K562 (cell line): ENCODE measurements at places on chromosomes 6 and 20.

DNA sequence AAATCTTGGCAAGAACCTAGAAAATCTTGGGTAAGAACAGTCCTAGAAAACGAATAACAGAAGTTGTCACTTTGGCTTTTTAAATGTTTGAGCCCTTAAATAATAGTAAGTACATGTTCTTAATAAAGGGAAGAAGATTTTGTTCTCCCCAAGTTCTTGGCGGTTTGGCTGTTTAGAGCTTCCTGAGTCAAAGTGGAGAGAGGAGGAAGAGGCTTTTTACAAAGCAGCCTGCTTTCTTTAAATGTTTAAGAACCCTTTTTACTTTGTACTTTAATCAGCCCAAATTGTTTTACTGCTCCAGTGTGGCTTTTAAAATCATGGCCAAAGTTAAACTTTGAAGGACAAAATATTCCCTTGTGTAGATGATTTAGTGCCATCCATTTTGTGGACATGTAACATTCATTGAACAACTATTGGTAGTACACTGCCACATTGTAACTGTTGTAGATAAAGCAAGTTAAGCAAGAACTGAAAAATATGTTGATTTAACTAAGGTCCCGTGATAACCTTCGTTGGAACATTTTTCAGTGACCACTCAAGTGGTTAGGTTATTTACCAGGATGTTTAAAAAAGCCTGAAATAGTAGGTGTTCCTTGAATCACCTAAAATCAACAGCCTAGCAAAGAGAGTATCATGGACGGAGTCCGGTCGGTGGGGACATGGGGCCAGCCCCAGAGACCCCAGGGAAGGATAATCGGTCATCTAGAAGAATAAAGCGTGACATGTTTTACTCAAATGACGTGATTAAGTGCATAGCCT lies 2.4 kb downstream of the AMD1 start:
- DNase-seq: no peak

DNA sequence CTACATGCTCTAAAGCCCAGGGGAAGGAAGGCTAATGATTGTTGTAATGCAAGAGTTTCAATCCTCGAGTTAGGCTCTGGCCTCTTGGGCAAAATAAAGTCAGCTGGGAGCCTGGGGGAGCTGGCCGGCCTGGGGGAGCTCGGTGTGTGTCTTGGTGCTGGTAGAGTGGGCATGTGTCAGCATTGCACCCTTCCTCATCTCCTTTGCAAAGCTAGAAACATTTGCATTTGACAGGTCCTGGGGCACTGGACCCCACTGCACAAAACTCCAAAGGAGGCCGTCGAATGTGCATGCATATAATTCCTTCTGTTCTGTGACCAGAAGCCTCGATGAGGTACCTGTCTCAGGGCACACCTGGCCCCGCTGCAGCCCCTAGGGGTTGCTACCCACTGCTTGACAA lies 74.6 kb upstream of the SLC22A23 start:
- no peak for DNase-seq

- no peak for DNase-seq
These were observed 21.7 kb upstream of the PRELID3B start for GRCh38 chr20:59064214-59064722.

DNA sequence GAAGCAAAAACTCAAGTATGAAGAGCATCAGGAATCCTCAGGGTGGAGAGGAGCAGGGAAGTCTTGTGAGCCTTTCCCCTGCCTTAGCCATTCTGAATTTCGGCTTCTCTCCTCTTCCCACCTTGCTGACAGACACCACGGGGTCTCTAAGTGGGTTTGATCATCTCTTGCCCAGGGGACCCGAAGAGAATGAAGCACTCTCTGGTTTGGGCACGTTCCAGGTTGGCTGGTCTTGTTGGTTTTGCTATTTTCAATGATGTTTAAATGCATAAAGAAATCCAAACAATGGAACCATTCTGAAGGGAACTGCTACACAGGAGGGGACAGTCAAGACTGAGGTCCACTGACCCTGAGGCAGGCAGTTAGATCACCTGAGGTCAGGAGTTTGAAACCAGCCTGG lies 131.7 kb downstream of the PXDC1 start:
- no peak for DNase-seq

- DNase-seq: no peak
These were observed 18.7 kb downstream of the NANP start for GRCh38 chr20:25605148-25605547.

DNA sequence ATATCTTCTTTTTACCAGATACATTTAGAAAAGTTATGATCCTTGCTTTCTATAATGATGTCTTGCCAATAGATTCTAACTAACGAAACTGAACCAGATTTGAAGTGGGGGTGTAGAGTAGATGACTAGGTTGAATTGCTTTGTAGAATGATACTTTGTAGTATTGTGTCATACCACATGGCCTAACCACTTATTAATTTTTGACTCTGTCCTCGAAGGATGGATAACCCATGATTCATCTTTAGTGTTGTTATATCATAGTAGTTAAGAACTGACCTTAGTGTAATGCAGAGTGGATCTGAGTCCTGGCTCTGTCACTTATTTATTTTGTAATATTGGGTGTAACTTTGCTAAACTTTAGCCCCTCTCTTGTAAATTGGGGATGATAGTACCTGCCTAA lies 4.5 kb downstream of the PHF3 start:
- DNase-seq: no peak

DNA sequence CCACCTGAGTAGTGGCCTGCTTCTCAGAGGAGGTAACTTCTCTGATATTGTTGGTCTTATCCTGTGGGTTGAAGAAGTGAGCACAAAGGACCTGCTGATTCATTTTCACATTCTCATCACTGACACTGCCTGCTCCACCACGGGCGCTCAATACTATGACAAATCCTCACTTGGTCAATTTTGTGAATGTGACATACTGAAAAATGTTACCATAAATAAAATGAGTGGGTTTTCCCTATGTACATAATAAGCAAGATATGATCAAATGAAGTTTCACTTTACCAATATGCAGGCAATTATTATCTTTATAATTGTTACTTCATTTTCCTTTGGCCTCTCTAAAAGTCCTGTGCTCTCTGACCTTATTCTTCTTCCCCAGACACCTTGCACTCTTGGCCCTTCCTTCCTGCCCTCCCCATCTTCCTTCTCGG lies 71.5 kb upstream of the RIPOR2 start:
- no peak for DNase-seq

DNA sequence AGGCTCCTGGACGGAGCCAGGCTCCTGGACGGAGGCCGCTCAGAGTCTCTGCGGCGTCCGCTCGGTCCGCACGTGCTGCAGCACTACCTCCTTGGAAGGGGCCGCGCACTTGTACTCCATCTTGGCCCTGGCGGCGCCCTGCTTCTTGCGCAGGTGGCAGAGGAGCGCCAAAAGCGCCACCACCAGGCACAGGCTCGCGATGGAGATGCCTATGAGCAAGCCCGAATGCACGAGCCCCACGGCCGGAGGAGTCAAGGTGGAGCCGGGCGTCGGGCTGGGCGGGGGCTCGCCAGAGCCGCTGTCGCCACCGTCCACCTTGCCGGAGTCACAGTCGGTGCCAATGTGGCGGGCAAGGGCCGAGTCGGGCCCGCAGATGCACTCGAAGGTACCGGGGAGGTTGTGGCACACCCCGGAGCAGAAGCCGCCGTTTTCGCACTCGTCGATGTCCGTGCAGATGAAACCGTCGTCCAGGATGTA lies 1.7 kb downstream of the THBD start:
- DNase-seq: no peak

GRCh38 chr20:4445331-4445730 lies 276.4 kb upstream of the PRND start:
- no peak for DNase-seq

GRCh38 chr6:16849280-16849987 lies 88.2 kb upstream of the ATXN1 start:
- DNase-seq: no peak

DNA sequence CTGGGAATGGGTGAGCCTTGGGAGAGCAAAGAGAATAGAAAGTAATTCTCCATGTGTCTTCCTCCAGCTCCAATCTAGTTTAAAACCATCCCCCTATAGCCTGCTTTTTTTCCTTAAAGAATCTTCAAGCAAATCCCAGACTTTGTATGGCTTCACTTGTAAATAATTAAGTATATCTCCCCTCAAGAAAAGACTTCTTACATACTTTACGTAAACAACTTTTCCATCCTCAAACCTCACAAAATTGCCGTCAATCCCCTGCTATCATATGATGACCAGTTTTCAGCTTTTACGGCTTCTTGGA lies 88.5 kb upstream of the PHACTR3 start:
- no peak for DNase-seq

- DNase-seq: no peak
These were observed 353.1 kb downstream of the MAFB start for GRCh38 chr20:40335901-40336351.

- DNase-seq: no peak
These were observed 314.3 kb upstream of the NT5E start for GRCh38 chr6:85135376-85136094.

- no peak for DNase-seq
These were observed 6.7 kb downstream of the PRDM13 start for GRCh38 chr6:99613409-99613704.

GRCh38 chr6:13923527-13924145 lies 1.1 kb upstream of the RNF182 start:
- DNase-seq: peak; percentile 75

- DNase-seq: peak; percentile 77
These were observed 309.3 kb downstream of the PRL start for GRCh38 chr6:21987501-21987957.
